ENCODE measurements at places on chromosomes 11 and 22. TPM values are rescaled to one million over a fixed set of nuclear protein-coding genes. Genes with fewer than 3 reads are reported as not detected.

- DNase-seq: no peak
Observed at GRCh38 chr22:38930512-38930911, 26.9 kb upstream of the APOBEC3A start.

DNA sequence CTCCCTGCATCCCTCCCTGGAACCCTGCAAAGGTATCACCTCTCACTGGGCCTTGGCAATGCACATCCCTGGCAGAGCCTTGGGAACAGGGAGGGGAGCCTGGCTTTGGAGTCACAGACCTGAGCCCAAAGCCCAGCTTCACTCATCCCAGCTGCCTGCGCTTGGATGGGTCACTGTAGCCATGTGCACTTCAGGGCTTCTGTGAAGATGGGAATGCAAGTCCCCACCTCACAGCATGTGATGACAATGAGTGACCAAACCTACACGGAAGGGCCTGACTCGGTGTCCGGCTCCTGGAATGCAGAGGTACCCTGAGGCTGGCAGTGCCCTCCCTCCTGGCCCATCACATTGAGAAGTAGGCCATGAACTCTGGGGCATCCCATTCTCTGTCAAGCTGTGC is 22.8 kb upstream of the BAIAP2L2 start:
- DNase-seq: no peak

DNA sequence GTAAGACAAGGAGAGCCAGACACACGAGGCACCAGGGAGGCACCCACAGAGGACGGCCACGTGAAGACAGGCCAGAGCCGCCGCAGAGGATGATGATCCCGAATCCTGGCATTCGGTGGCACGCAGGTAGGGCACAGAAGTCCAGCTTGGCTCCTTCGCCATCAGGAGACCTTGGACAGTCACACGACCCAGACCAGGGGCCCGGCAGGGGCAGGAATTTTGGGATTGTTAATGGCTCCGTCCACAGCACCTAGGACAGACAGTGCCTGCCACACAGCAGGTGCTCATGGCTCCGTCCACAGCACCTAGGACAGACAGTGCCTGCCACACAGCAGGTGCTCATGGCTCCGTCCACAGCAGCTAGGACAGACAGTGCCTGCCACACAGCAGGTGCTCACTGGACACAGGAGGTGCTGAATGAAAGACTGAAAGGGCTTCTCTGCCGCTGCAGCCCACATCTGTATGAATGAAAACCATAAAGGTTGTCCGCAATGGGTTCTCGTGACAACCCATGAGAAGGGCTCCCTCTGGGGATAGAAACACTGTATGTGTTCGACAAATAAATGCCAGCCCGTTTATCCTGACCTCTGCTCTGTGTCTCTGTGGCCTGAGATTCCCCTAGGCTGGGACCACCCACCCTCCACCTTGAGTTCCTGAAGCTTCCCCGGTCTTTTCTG is 341.6 kb downstream of the CTTN start:
- DNase-seq: no peak

Gene KCNC1
- 1.9 TPM for total RNA-seq

Gene HBG2
- total RNA-seq: not detected
